ENCODE measurements at places on chromosomes 6 and 20.

DNA sequence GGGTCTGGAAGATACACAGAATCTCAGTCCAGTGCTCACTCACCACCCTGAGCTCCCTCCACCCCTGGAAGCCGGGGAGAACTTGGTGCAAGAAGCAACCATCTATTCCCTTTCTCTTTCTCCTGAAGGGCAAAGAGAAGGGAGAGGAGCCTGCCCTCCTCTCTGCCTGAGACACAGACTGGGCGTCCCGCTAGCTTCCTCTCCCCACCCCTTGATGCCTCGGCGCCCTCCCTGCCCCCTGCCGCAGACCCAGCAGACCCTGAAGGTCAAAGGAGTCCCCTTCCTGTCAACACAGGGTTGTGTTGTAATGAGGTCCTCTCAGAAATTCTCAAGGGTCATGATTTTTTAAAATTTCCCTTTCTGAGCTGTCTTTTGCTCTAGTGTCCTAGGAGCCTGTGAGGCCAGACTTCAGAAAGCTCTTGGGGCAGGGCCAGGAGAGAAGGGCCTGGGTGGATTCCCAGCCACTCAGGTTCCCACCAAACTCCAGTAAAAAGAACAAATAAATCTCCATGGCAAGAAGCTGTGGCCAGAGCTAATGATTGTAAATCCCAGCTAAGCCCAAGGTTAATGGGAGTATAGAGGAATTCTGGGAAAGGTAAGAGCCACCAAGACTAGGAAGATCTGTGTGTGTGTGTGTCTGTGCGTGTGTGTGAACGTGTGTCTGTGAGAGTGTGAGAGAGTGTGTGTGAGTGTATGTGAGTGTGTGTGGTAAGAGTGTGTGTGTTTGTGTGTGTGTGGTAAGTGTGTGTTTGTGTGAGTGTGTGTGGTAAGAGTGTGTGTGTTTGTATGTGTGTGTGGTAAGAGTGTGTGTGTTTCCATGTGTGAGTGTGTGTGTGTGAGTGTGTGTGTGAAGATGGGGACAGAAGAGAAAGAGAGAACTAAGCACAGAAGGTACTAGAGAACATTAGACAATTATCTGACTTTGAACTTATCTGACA, 1.1 kb upstream of the JPH2 start:
- DNase-seq = no peak

- no peak for DNase-seq
These were observed 159.7 kb upstream of the ZNF337 start for GRCh38 chr20:25856256-25856884.

DNA sequence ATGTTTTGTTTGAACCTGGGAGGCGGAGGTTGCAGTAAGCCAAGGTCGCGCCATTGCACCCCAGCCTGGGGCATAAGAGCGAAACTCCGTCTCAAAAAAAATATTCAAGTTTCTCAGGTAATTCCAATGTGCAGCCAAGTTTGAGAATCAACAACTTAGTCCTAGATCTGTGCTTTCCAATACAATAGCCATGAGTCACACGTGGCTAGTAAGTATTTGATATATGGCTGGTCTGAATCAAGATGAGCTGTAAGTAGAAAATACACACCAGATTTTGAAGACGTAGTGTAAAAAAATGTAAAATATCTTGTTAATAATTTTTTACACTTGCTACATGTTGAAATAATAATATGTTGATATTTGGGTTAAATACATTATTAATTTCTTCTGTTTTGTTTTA, 35.0 kb upstream of the BTBD3 start:
- no peak for DNase-seq

- DNase-seq = no peak
These were observed 73.2 kb downstream of the ATRN start for GRCh38 chr20:3543901-3544507.

DNA sequence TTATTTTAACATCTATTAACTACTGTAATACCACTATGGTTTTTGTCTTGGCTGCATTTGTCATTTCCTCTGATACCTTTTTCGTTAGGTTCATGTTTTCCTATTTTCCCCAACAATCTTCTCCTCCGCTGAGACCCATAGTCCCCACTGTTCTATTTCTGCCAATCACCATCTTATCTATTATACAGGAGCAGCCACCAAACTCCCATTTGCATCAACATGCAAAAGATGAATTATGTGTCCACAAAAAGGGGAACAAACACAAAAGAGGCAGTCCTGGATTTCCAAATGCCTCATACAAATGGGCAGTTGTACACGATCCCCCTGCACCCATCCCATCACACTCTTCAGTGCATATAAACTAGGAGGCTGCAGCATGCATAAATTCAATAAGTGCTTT, 121.7 kb upstream of the MYLIP start:
- no peak for DNase-seq

- DNase-seq = peak; percentile 46
These were observed 5.6 kb upstream of the HLA-DOA start for GRCh38 chr6:33014841-33015634.

GRCh38 chr20:19314621-19315020, 102.2 kb downstream of the SLC24A3 start:
- no peak for DNase-seq

Data from right hindlimb (tissue), 1 donor.